Activated T-helper 2 cell treated with anti-CD3 and anti-CD28 coated beads, Interferon-gamma antibody, Interleukin-2, Interleukin-4, amounts not matched to agents 10 μg/mL and 5 μg/mL and 100 μg/mL, durations not matched to agents 14 hours and 24 hours and 36 hours (primary cell): ENCODE measurements at places on chromosomes 16 and 17. TPM values are rescaled to one million over a fixed set of nuclear protein-coding genes. Genes with fewer than 3 reads are reported as not detected.

The KCTD19 gene
- 0.87 and 1.2 TPM in 2 replicates for total RNA-seq

The SLC6A2 gene
- total RNA-seq: not detected in 2 replicates

The C17orf113 gene
- total RNA-seq: 0.05 and 0.21 TPM in 2 replicates

The KRT33A gene
- not detected in 2 replicates for total RNA-seq

DNA sequence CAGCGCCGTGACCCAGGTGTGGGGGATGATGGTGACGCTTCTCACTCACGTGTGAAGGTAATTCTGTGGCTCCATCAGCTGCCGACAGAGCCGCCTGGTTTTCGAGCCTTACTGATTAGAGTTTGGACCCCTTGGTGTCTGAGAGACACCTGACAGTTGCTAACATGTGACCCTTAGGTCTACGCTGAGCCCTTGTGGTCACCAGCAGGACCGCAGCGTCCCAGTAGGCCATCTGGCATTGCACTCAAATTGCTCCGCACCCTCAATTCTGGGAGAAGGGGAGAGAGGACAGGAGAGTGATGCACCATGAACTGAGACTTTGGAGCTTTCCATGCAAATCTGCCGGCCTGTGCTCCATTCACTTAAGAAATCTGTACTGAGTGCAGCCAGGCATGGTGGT lies 2.5 kb downstream of the FLYWCH1 start:
- H3K4me1 ChIP-seq: peaks cover 18% of the 10 kb centered on the region
- H3K4me3 ChIP-seq: peak overlapping the region; percentile 48
- H3K36me3 ChIP-seq: peaks cover 25% of the 10 kb centered on the region
- H3K27me3 ChIP-seq: peaks cover 4% of the 10 kb centered on the region
- no peak overlapping the region for H3K27ac ChIP-seq

GRCh38 chr17:59530531-59530930 lies 34.9 kb upstream of the DHX40 start:
- no peak overlapping the region for H3K27ac ChIP-seq
- peaks cover 27% of the 10 kb centered on the region for H3K27me3 ChIP-seq
- no peak overlapping the region for H3K4me3 ChIP-seq

DNA sequence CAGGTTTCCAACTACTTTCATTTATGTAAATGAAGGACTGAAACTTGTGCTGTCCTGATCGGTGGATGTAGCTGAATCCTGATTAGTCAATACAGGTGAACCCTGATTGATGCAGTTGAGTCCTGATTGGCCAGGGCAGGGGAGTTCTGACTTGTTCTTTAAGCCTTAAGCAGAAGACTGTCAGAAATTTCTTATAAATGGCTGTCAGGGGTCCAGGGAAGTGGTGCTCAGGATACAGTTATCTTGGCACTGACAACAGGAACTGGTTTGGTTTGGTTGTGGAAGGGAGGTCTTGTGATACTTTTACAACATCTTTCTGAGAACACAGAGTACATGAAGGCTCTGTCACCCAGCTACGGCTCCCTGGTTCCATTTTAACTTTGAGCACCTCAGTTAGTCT lies 132.1 kb downstream of the KCNJ12 start:
- peaks cover 36% of the 10 kb centered on the region for H3K27me3 ChIP-seq
- peaks cover 14% of the 10 kb centered on the region for H3K4me1 ChIP-seq
- H3K36me3 ChIP-seq: no peaks in the 10 kb centered on the region
- no peak overlapping the region for H3K27ac ChIP-seq
- no peak for DNase-seq

- H3K27ac ChIP-seq: no peak overlapping the region
- H3K4me3 ChIP-seq: no peak overlapping the region
- peaks cover 51% of the 10 kb centered on the region for H3K36me3 ChIP-seq
- H3K27me3 ChIP-seq: no peaks in the 10 kb centered on the region
These were observed 91.5 kb downstream of the SNX11 start for GRCh38 chr17:48198950-48199541.

GRCh38 chr17:31841850-31842194 lies 17.2 kb downstream of the COPRS start:
- no peaks in the 10 kb centered on the region for H3K4me1 ChIP-seq
- no peaks in the 10 kb centered on the region for H3K36me3 ChIP-seq
- peaks cover 5% of the 10 kb centered on the region for H3K27me3 ChIP-seq
- no peak for DNase-seq

- H3K36me3 ChIP-seq: peaks cover 29% of the 10 kb centered on the region
- peaks cover 58% of the 10 kb centered on the region for H3K4me1 ChIP-seq
- H3K27me3 ChIP-seq: no peaks in the 10 kb centered on the region
- DNase-seq: peak; percentile 74
These were observed 3.8 kb upstream of the NAT9 start for GRCh38 chr17:74779948-74780400.

- H3K27me3 ChIP-seq: no peaks in the 10 kb centered on the region
- H3K27ac ChIP-seq: no peak overlapping the region
- no peaks in the 10 kb centered on the region for H3K4me1 ChIP-seq
- no peak overlapping the region for H3K4me3 ChIP-seq
- DNase-seq: no peak
These were observed 6.3 kb upstream of the PPP1R27 start for GRCh38 chr17:81840826-81841778.

- no peaks in the 10 kb centered on the region for H3K4me1 ChIP-seq
- no peak for DNase-seq
- H3K36me3 ChIP-seq: no peaks in the 10 kb centered on the region
- no peak overlapping the region for H3K4me3 ChIP-seq
These were observed 98.2 kb downstream of the ADAMTS18 start for GRCh38 chr16:77336637-77337036.

DNA sequence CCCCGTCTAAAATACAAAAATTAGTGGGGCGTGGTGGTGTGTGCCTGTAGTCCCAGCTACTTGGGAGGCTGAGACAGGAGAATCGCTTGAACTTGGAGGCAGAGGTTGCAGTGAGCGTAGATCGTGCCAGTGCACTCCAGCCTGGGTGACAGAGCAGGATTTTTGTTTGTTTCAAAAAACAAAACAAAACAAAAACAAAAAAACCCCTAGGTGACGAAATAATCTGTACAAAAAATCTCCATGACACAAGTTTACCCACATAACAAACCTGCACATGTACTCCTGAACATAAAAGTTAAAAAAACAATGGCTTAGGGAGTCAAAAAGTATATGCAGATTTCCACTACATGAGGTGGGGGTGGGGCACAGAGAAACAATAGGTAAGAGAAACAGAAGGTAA lies 140.5 kb upstream of the ASIC2 start:
- H3K4me1 ChIP-seq: no peaks in the 10 kb centered on the region
- H3K4me3 ChIP-seq: no peak overlapping the region
- H3K27ac ChIP-seq: no peak overlapping the region
- H3K36me3 ChIP-seq: no peaks in the 10 kb centered on the region
- no peaks in the 10 kb centered on the region for H3K27me3 ChIP-seq

DNA sequence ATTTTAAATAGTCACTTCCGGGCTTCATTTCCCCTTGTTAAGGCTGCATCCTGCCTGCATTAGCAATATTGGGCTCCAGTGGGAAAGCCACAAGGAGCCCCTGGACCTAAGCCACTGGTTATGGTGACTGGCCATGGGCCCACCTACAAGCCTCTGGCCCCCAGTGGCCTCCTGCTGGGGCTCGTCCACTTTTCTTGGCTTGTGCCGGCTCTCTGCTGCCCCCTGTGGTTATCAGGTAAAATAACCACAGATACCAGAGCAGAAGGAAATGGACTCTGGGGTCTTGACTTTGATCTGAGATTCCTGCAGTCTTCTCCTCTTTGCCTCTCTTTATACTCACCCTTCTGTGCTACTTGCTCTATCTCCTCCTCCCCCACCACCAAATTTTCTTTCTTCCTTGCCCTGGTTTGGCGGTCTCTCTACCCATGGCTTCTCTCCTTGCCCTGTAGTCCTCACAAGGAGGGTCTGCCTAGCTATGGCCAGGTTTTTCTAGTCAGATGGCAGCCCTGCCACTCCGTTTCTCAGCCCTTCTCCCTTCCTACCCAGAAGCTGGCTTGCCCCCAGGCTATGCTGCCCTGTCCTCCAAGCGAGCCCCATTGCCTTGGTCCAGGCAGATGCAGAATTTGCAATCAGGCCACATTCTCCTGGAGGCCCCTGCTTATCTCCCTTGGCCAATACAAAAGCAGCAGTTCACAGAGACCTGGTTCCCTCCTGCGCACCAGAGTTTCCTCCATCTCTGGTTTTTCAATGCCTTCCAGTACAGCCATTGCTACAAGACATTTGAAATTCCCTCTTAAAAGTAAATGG lies 82.9 kb upstream of the RCVRN start:
- H3K36me3 ChIP-seq: no peaks in the 10 kb centered on the region
- H3K4me1 ChIP-seq: no peaks in the 10 kb centered on the region
- no peak overlapping the region for H3K4me3 ChIP-seq
- no peak overlapping the region for H3K27ac ChIP-seq
- no peaks in the 10 kb centered on the region for H3K27me3 ChIP-seq

GRCh38 chr17:18119166-18119745 lies 10.7 kb downstream of the MYO15A start:
- H3K4me3 ChIP-seq: no peak overlapping the region
- no peaks in the 10 kb centered on the region for H3K4me1 ChIP-seq
- no peak overlapping the region for H3K27ac ChIP-seq
- no peaks in the 10 kb centered on the region for H3K36me3 ChIP-seq
- no peaks in the 10 kb centered on the region for H3K27me3 ChIP-seq

GRCh38 chr16:30561089-30561816 lies 3.1 kb upstream of the ZNF764 start:
- H3K4me3 ChIP-seq: peak overlapping the region; percentile 78
- peak overlapping the region; percentile 82 for H3K27ac ChIP-seq
- peaks cover 2% of the 10 kb centered on the region for H3K36me3 ChIP-seq
- H3K4me1 ChIP-seq: peaks cover 22% of the 10 kb centered on the region
- peaks cover 1% of the 10 kb centered on the region for H3K27me3 ChIP-seq

DNA sequence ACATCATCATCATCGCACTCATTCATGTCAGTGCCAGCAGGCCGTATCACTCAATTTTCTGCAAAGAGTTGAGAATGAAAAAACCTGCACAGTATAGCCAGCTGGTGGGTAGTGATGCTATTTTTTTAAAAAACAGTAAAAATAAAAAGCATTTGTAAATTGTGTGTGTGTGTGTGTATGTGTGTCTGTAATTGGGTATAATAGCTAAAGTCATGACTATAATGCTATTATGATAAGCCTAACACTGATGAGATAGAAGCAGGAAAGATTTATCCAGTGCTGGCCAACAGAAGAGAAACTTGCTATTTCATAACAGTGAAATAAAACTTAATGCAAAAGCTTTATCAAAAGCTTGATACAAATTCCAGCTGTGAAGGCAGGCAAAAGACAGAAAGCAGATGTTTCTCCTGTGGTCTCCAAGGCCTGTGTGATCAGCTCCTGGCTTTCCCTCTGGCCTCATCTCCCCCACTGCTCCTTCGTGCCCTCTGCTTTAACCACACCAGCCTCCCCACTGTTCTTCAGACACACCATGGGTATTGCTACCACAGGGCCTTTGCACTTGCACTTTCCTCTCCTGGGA lies 206.2 kb upstream of the IRX5 start:
- H3K36me3 ChIP-seq: no peaks in the 10 kb centered on the region
- no peaks in the 10 kb centered on the region for H3K27me3 ChIP-seq
- no peak overlapping the region for H3K4me3 ChIP-seq
- no peak for DNase-seq

DNA sequence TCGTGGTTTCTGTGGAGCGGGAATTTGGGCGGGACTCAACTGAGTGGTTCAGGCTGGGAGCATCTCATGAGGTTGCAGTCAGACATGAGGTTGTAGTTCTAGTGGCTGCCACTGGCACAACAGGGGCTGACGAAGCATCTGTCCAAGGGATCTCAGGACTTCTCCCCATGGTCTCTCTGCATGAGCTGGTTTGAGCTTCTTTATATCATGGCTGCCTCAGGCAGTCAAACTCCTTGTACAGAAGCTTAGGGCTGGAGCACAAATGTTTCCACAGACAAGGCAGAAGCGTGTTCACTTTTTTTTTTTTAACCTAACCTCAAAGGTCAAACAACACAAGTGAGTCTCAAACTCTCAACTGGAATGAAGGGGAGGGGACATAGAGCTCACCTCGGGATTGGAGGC lies 243.3 kb downstream of the MSI2 start:
- DNase-seq: no peak
- H3K36me3 ChIP-seq: no peaks in the 10 kb centered on the region
- H3K27me3 ChIP-seq: no peaks in the 10 kb centered on the region
- H3K4me3 ChIP-seq: no peak overlapping the region

GRCh38 chr17:78137392-78138203 lies 7.0 kb downstream of the TMC8 start:
- peak; percentile 52 for DNase-seq
- H3K27me3 ChIP-seq: no peaks in the 10 kb centered on the region
- H3K27ac ChIP-seq: peak overlapping the region; percentile 72
- peaks cover 71% of the 10 kb centered on the region for H3K36me3 ChIP-seq

DNA sequence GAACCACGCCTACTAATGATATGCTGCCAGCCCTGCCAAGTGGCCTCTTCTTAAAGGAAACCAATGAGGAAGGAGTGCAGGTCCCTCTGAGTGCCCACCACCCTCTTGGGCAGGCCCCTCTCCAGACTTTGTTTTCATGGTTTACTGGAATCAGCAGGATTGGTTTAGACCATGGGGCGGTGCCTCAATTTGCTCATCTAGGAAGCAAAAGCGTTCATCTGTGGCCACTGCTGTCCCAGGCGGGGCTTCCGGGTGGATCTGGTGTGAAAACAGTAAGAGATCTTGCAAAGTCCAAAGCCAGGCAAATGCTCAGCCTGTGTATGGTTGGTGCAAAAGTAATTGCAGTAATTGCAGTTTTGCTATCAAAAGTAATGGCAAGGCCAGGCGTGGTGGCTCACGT lies 71.3 kb downstream of the AMFR start:
- peaks cover 27% of the 10 kb centered on the region for H3K4me1 ChIP-seq
- DNase-seq: no peak
- H3K27ac ChIP-seq: no peak overlapping the region
- no peaks in the 10 kb centered on the region for H3K27me3 ChIP-seq
- peaks cover 3% of the 10 kb centered on the region for H3K36me3 ChIP-seq
- H3K4me3 ChIP-seq: no peak overlapping the region

DNA sequence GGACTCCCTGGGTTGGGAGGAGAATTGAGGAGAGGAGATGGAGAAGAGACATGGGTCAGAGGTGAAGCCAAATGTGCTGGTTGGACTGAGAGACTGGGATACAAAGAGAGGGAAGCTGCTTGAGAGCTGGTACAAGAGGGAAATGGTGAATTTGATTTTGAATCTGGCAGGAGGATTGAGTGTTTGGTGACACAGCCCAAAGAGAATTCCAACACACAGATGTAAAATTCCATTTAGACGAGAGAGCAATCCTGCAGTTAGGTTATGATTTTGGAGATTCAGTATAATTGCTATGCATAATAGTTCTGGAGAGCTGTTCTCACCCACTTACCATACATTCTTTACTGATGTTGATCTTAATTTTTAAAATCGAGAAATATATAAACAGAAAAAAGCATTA lies 57.7 kb downstream of the HSD17B2 start:
- no peak overlapping the region for H3K27ac ChIP-seq
- peaks cover 11% of the 10 kb centered on the region for H3K27me3 ChIP-seq
- DNase-seq: no peak
- H3K4me1 ChIP-seq: peaks cover 2% of the 10 kb centered on the region
- H3K4me3 ChIP-seq: no peak overlapping the region
- H3K36me3 ChIP-seq: no peaks in the 10 kb centered on the region

DNA sequence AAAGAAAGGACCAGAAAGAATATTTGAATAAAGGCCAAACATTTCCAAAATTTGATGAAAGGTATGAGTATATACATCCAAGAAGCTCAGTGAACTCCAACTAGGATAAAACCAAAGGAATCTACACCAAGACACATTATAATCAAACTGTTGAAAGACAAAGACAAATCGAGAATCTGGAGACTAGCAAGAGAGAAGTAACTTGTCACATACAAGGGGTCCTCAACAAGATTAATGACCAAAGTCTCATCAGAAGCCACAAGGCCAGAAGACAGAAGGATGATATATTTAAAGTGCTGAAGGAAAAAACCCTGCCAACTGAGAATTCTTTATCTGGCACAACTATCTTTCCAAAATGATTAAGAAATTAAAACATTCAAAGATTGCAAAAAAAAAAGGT lies 9.3 kb upstream of the IL21R start:
- peaks cover 48% of the 10 kb centered on the region for H3K36me3 ChIP-seq
- peaks cover 34% of the 10 kb centered on the region for H3K4me1 ChIP-seq
- no peaks in the 10 kb centered on the region for H3K27me3 ChIP-seq
